ENCODE measurements at places on chromosomes 2 and 18. TPM values are rescaled to one million over a fixed set of nuclear protein-coding genes. Genes with fewer than 3 reads are reported as not detected.

LHCGR gene
- total RNA-seq: not detected

GAREM1 gene
- total RNA-seq: 0.21 TPM

RUFY4 gene
- not detected for total RNA-seq

AGXT gene
- not detected for total RNA-seq

BOLL gene
- not detected for total RNA-seq

PRSS56 gene
- total RNA-seq: not detected

COA5 gene
- 14.6 TPM for total RNA-seq

LAMA1 gene
- total RNA-seq: 0.94 TPM

OXER1 gene
- not detected for total RNA-seq

ATIC gene
- total RNA-seq: 137 TPM

DNA sequence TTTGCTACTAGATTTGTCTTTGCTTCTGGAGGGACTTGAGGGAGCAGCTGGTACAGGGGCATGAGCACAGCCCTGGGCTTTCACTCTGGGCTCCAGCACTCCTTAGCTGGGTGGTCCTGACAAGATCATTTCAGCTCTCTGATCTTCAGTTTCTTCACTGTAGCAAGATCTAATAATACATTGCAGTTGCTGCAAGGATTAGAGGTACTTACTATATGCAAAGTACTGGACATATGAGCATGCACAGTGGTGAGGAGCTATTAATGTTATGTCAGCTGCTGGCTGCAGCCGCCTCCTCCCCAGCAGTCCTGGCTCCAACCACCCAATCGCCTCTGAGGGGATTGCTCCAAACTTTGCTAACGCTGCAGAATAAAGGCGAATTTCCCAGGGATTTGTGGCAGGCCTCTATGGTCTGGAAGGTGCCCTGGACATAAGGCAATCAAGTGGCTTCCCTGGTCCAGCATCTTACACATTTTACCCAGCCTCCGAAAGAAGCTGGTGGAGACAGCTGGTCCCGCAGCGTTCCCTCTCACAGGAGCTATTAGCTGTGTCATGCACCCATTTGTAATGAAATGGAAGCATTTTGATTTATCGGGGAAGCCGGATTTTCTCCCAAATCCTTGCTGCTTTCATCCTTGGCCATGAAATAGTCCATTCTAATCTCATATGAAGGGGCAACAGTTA lies 96.7 kb downstream of the RHOB start:
- no peak overlapping the region for H3K4me3 ChIP-seq
- no peak overlapping the region for H3K27ac ChIP-seq
- DNase-seq: no peak
- H3K4me1 ChIP-seq: peaks cover 13% of the 10 kb centered on the region
- peaks cover 24% of the 10 kb centered on the region for H3K27me3 ChIP-seq
- no peaks in the 10 kb centered on the region for H3K36me3 ChIP-seq

- peaks cover 38% of the 10 kb centered on the region for H3K36me3 ChIP-seq
- H3K27ac ChIP-seq: no peak overlapping the region
- H3K27me3 ChIP-seq: no peaks in the 10 kb centered on the region
- H3K4me3 ChIP-seq: no peak overlapping the region
Observed at GRCh38 chr18:55261253-55261652, 302.0 kb upstream of the CCDC68 start.

DNA sequence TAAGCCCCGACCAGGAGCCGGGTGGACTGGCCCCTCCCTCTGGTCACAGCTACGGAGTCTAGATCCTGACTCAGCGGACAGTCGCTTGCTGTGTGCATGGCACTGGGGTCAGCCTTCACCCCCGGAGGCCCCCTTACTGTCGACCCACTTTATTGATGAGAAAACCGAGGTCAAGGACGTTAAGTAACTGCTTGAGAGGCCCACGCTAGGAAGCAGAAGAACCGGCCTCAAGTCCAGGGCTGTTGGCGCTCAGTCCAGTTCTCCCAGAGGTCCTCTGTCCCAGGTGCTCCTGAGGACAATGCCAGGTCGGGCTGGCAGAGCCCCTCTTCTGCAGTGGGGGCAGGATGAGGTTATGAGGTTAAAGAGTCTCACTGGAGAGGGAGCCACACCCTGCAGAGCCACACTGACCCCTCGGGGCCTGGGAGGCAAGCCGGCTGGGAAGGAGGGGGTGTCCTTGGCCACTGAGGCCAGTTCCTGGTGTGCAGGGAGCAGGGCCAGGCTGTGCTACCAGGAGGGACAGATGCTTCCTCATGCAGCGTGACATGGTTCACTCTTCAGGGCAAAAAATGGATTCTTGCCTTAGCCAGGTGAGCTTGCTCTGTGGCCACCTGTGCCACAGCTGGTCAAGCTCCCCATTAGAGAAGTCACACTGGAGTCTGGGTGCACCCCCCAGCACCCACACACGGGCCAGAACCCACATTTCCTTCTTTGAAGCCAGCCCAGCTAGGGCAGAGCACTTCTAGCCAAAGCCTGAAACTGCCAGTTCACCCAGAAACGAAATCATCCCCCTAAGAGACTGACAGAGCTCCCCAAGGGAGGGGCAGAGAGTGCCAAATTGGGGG lies 47.3 kb upstream of the HPCAL1 start:
- H3K4me3 ChIP-seq: no peak overlapping the region
- DNase-seq: no peak
- peaks cover 27% of the 10 kb centered on the region for H3K27me3 ChIP-seq
- no peak overlapping the region for H3K27ac ChIP-seq
- peaks cover 2% of the 10 kb centered on the region for H3K4me1 ChIP-seq
- peaks cover 6% of the 10 kb centered on the region for H3K36me3 ChIP-seq

- no peaks in the 10 kb centered on the region for H3K36me3 ChIP-seq
- H3K4me3 ChIP-seq: no peak overlapping the region
- no peaks in the 10 kb centered on the region for H3K4me1 ChIP-seq
- no peak overlapping the region for H3K27ac ChIP-seq
Observed at GRCh38 chr2:165660361-165660760, 133.7 kb downstream of the GALNT3 start.

DNA sequence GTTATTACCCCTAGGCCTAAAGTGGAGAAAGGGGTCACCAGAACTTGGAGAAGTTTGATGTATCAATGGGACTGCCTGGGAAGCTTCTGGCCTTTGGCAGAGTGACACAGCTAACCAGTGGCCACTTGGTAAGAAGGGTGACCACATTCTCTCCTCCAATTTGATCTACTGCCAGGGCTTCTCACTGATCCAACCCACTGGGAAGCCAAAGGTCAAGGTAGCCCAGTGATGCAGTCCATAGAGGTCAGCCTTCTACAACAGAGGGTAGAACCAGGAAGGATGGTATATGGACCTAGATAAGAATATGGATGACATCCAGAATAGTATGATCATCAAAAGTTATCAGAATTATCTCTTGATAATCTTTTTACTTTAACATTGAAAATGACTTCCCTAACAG lies 493.6 kb downstream of the NYAP2 start:
- peaks cover 49% of the 10 kb centered on the region for H3K4me1 ChIP-seq
- H3K36me3 ChIP-seq: no peaks in the 10 kb centered on the region
- H3K4me3 ChIP-seq: no peak overlapping the region
- no peak for DNase-seq
- no peak overlapping the region for H3K27ac ChIP-seq

DNA sequence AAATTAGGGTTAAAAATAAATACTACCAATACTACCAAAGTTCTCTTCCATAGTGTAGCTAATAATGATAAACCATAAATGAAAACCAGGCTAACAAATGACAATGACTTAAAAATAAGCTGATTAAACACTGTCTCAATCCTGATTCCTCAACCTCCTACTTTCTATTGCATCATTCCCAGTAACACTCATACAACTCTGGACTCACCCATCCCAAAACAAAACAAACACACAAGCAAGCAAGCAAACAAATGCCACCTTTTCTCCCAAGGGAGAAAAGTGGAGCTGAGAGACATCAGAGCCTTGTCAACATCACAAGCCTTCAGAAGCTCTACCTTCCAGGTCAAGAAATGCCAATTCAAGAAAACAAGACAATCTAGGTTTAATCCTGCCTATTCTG lies 620.7 kb downstream of the NYAP2 start:
- H3K27me3 ChIP-seq: no peaks in the 10 kb centered on the region
- no peak overlapping the region for H3K27ac ChIP-seq
- no peak for DNase-seq
- no peaks in the 10 kb centered on the region for H3K4me1 ChIP-seq
- peaks cover 17% of the 10 kb centered on the region for H3K36me3 ChIP-seq

GRCh38 chr2:167431949-167432348 lies 543.7 kb downstream of the XIRP2 start:
- peaks cover 1% of the 10 kb centered on the region for H3K27me3 ChIP-seq
- no peaks in the 10 kb centered on the region for H3K4me1 ChIP-seq
- DNase-seq: no peak
- no peaks in the 10 kb centered on the region for H3K36me3 ChIP-seq
- H3K27ac ChIP-seq: no peak overlapping the region
- H3K4me3 ChIP-seq: no peak overlapping the region

DNA sequence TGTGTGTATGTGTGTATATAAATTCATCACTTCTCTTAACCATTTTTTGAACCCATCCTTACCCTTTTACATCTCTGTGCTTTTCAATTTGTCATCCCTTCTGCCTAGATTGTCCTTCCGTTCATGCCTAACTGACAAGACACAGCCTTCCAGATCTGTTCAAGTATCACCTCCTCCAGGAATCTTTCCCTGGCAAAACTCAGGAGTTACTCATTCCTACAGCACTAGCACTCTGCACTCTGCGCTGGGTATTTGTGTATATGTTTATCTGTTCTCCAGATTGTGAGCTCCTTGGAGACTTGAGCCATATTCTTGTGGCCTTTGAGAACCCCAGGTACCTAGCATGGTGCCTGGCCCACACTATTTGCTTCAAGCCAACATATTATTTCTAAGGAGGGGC lies 26.8 kb upstream of the ASXL2 start:
- H3K4me1 ChIP-seq: no peaks in the 10 kb centered on the region
- H3K36me3 ChIP-seq: no peaks in the 10 kb centered on the region
- no peak overlapping the region for H3K27ac ChIP-seq
- no peak for DNase-seq

All from HFFc6 (cell line).